ENCODE measurements at places on chromosomes 12 and 14. TPM values are rescaled to one million over a fixed set of nuclear protein-coding genes. Genes with fewer than 3 reads are reported as not detected.

RERGL gene
- not detected for total RNA-seq

RERG gene
- not detected for total RNA-seq

TAS2R46 gene
- total RNA-seq: not detected

HOXC12 gene
- total RNA-seq: not detected

SERPINA9 gene
- total RNA-seq: 0.34 TPM

OR10A7 gene
- not detected for total RNA-seq

IFNG-AS1 gene
- not detected for total RNA-seq

CLEC1A gene
- not detected for total RNA-seq

SLC38A4 gene
- total RNA-seq: 1.7 TPM

GRCh38 chr14:56026506-56026905 is 91.7 kb upstream of the PELI2 start:
- no peak for DNase-seq

- DNase-seq: no peak
Measured at GRCh38 chr12:26150736-26151450, 26.1 kb upstream of the BHLHE41 start.

DNA sequence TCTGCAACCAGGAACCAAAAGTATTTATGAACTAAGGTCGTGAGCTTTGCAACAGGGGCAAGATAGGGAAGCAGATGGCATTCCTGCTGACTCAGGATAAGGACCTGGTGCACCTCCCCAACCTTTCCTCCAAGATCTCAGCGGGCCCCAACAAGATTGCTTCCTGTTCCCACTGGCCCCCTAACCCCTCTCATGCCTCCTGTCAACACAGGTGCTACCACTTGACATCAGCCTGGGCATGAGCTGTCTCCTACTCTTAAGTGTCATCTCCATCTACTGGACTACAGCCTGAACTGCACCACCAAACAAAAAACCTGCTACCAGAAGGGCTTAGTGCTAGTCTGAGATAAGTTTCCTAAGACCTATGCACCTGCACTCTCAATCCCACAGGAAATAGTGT is 32.7 kb downstream of the MED6 start:
- peak; percentile 13 for DNase-seq

- no peak for DNase-seq
Measured at GRCh38 chr12:128664501-128664900, 159.3 kb downstream of the SLC15A4 start.

GRCh38 chr14:31792726-31793125 is 231.5 kb downstream of the NUBPL start:
- DNase-seq: no peak

GRCh38 chr14:79253576-79253975 is 957.7 kb downstream of the DIO2 start:
- no peak for DNase-seq

GRCh38 chr12:69545081-69545480 is 40.2 kb upstream of the CCT2 start:
- DNase-seq: no peak

DNA sequence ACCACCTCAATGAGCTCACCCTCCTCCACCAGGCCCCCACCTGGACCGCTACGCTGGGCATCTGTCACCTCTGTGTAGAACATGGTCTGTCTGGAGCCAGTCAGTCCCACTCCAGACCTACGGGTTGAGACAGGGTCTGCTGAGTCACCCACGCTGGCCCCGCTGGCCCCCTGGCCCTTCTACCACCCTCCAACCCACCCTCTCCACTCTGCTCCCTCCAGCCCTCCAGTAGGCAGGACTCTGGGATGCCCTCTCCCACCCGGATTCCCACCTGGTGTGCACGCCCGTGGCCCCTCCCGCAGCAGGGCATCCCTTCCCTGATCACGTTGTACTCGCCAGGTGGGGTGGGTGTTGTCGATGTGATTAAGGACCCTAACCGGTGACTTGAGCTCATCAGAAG is 4.6 kb upstream of the JAG2 start:
- DNase-seq: no peak

DNA sequence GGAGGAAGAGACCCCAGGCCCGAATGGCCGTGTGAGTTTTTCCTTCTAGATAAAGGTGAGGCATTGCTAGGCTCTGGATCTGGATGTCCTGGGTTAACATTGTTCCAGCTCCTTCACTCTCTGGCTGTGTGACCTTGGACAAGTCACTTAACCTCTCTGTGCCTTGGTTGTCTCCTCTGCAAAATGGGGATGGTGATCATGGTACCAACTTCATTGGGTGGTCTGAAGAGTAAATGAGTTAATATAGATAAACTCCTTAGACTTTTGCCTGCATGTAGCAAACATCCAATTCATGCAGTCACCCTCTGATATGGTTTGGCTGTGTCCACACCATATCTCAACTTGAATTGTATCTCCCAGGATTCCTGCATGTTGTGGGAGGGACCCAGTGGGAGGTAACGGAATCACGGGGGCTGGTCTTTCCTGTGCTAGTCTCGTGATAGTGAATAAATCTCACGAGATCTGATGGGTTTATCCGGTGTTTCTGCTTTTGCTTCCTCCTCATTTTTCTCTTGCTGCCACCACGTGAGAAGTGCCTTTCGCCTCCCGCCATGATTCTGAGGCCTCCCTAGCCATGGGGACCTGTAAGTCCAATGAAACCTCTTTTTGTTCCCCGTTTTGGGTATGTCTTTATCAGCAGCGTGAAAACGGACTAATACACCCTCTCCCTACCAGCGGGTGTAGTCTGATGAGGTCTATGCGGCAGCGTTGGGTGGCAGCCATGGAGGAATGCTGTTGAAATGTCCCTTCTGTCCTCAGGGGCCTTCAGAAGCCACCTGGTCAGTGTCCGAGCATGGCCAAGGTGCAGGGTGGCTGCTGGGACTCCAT is 256.1 kb downstream of the GLT1D1 start:
- DNase-seq: no peak

GRCh38 chr12:3250576-3250975 is 173.4 kb downstream of the TSPAN9 start:
- no peak for DNase-seq

- DNase-seq: no peak
Measured at GRCh38 chr14:101017806-101018560, 114.5 kb upstream of the RTL1 start.

- DNase-seq: no peak
Measured at GRCh38 chr12:75716291-75717025, 205.0 kb upstream of the KRR1 start.

DNA sequence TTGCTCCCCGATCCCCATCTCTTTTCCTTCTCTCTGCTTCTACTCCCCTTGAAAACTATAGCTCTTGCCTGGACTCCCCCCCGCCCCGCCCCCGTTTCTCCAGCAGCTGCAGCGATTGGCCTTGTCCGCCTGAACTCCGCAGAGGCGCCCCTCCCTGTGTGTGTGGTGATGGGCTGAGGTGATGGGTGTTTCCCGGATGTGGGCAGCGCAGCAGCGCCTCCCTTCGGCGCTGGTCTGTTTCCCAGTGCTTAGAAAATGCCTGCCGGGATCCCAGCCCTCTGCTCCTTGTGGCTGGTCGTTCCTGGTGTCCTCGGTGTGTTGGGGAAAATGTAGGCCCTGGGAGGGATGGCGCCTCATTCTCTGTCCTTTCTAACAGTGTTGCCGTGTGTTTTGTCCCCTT is 43.3 kb downstream of the GALNT8 start:
- no peak for DNase-seq

DNA sequence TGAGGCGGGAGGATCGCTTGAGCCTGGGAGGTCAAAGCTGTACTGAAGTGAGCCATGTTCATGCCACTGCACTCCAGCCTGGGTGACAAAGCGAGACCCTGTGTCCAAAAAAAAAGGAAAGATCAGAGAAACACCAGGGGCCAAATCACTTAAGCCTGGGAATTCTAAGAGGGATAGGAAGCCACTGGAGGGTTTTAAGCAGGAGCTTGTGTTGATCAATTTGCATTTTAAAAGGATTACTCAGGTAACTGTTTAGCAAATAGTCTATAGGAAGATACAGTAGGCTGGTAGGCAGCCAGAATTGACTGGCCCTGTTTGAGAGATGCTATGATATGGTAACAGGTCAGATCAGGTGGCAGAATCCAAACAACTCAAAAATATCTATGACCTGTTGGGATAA is 162.7 kb downstream of the SPTSSA start:
- no peak for DNase-seq

DNA sequence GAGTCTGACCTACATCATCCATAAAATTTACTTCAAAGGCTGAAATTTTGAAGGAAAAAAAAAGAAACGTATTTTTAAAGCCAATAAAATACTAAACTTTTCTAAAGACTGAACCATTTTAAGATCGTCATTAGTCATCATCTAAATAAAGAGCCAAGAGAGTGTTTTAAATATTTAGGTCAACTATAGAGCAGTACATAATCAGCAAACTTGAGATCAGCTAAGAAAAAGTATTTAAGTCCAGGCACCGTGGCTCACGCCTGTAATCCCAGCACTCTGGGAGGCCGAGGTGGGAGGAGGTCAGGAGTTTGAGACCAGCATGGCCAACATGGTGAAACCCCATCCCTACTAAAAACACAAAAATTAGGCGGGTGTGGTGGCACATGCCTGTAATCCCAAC is 35.5 kb downstream of the HECTD1 start:
- no peak for DNase-seq

DNA sequence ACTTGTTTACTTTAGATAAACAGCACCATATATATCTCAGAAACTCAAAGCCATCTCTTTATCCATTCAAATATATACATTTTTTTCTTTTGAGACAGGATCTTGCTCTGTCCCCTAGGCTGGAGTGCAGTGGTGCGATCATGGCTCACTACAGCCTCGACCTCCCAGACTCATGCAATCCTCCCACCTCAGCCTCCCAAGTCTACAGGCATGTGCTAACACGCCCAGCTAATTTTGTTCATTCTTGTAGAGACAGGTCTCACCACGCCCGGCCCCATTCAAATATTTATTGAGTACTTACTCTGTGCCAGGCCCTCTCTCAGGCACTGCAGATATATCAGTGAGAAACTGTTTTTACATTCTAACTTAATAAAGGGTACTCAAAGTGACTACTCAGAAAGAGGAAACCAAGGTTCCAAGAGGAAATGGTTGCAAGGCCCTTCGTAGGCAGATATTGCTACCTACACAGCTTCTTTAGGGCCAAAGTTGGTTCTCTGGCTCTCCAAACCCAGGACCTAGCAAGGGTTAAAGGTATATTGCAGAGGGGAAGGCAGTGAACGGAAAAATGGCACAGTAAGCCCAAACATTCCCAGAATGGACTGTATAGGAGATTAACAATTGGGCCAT is 2.9 kb downstream of the ATXN3 start:
- DNase-seq: no peak

- DNase-seq: no peak
Measured at GRCh38 chr14:100713705-100714104, 13.0 kb upstream of the DLK1 start.

DNA sequence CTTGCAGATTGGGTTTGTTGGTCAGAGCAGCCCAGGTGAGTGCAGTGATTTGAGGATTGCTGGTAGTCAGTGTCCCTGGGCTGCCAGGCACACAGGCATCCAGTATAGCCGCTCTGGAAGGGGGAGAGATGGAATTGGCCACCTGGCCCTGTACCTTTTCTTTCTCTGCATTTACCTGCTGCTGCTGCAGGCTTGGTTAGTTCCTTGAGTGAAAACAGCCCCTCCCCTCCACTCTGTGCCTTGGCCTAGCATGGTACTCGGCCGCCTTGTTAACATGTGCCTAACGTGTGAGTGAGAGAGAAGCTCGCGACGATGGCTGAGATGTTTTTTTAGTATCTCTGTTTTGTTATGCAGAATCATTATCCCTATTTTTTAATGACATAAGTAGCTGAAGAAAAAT is 49.3 kb upstream of the AMN start:
- no peak for DNase-seq

- DNase-seq: no peak
Measured at GRCh38 chr14:98345161-98345560, 926.8 kb downstream of the BCL11B start.

- no peak for DNase-seq
Measured at GRCh38 chr12:15173142-15173541, 48.1 kb downstream of the RERG start.

DNA sequence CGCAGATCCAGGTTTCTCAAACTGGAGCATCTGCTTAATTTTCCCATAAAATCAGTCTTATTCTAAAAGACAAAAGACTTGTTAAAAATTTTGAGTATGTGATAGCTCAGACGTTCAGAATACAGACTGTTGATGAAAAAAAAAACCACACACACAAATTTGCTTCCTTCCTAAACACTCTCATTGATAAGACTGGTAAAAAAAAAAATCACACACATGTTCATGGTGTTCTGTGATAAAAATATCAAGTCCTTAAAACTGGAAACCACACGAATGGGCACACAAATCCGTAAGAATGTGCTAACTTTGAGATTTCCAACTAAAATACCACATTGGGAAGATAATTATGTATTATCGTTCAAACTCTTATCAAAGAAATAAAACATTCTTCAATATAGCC is 6.7 kb upstream of the ARID4A start:
- DNase-seq: no peak

DNA sequence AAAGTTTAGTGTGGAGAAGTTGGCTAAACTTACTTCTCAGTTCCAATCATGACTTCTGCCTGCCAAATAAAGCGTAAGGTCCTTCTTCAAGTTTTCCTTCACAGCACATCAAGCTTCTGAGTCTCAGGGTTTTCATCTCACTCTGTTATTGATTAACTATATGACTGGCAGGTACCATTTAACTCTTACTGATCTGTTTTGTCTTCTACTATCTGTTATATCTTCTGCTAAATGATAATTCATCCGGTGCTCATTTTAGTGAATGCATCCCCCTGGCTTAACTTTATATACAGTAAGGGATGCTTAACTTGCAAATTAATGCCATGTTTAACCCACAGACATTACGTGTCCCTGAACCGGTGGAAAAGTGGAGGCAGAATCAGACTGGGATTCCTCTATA is 20.7 kb downstream of the LGR5 start:
- no peak for DNase-seq

- DNase-seq: no peak
Measured at GRCh38 chr14:106846218-106846617, 1319.8 kb downstream of the TMEM121 start.

DNA sequence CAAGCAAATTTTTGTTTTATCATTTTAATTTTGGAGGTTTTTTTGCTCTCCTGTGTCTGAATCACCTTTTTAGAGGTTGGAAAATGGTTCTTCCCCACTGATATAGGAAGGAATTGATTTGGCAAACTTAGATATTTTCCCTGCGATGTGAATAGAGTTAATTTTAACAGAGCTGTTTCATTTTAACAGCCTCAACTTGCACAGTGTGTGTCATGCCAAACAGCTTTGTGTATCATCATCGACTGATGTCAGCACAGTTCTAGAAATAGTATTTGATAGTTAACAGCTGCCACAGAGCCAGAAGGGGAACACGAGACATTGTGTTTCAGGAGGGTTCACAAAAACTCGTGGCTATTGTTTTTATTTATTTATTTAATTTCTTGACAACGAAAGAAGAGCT is 243.1 kb upstream of the FOXN3 start:
- DNase-seq: no peak
